ENCODE measurements at places on chromosomes 1 and 21.

DNA sequence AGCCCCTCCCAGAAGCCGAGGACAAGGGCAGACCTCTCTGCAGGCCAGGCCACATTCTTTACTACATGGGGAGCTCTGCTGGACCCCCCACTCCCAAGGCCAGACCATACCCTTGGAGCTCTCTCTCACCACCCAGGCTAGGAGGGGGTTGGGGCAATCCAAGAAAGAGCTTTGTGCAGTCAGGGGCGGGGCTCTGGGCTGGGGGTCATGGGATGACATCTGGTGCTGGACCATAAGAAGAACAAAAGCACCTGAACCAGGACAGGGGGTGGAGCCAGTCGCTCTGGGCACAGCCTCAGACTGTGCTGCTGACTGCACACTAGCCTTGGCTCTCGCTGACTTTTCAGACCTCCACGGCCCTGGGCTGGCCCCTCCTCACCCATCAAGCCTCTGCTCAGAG lies 23.1 kb upstream of the AJAP1 start:
- DNase-seq = no peak

DNA sequence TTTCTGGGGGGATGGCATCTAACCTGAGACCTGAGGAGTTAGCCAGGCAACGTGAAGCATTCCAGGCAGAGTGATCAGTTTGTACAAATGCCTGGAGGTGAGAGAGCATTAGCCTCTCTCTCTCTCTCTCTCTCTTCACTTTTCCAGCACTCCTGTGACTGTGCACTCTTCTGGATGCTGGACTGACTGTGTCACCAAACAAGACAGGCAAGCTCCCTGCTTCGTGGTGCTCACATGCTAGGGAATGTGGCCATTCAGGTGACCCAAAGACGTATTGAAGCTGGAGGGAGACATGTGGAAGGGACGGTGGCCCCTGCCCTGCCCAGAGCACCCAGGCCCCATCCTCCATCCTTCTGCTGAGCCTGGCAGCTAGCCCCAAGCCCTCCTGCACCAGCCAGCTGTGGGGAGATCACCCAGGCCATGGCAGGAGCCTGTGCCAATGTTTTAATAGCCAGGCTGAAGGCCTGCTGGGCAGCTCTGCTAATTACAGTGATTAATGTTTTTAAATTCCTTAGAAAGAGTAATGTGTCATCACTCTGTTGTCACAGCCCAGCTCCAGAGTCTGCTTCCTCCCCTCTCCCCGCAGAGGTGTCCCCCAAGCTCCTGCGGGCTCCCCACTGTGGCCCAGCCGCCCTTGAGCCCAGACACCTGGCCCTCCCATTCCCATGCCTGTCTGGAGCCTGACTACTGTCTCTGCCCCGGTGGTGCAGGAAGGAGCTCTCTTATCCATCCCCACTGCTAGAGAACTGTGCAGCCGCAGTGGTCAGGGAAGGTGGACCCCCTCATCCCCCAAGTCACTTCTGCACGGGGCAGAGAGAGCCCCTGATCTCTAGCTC lies 48.9 kb downstream of the UBIAD1 start:
- DNase-seq = no peak

GRCh38 chr1:212528501-212528900 lies 80.1 kb upstream of the ATF3 start:
- DNase-seq = no peak

- DNase-seq = no peak
Observed at GRCh38 chr1:194535369-194535768, 1349.0 kb upstream of the B3GALT2 start.

- DNase-seq = no peak
Observed at GRCh38 chr1:188365874-188366273, 1537.1 kb downstream of the PLA2G4A start.

DNA sequence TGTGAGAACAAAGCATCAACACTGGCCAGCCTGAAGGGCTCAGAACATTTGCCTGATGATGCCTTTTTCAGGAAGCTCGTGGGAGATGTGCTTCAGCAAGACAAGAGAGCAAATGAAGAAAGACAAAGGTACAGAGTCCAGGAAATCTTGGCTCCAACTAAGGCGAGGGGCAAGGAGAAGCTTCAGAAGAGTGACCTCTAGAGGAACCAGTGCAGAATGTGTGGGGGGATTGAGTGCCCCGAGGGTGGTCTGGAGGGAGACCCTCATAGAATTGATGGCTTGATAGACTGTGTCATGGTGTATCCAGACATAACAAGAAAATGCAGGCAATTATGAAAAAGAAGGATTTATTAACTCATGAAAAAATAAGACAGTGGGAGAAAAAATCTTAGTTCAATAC lies 15.3 kb upstream of the NLRP3 start:
- no peak for DNase-seq

DNA sequence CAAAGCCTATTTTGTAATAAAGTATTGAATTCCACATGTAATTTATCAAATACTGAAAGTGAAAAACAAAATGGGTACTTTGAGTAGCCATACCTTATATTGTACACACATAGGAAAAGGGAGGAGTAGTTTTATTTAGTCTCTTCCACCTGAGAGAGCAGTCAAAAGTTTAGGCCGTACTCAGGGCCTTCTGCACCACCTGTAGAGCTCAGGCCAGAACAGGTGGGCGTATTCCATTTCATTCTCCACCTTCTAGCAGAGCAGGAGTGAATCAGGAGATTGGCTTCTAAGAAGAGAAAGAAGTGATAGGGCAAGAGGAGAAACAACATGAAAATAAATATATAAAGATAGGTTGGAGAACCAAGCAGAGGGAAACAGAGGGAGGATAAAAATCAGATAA lies 44.0 kb downstream of the TRAF5 start:
- no peak for DNase-seq

DNA sequence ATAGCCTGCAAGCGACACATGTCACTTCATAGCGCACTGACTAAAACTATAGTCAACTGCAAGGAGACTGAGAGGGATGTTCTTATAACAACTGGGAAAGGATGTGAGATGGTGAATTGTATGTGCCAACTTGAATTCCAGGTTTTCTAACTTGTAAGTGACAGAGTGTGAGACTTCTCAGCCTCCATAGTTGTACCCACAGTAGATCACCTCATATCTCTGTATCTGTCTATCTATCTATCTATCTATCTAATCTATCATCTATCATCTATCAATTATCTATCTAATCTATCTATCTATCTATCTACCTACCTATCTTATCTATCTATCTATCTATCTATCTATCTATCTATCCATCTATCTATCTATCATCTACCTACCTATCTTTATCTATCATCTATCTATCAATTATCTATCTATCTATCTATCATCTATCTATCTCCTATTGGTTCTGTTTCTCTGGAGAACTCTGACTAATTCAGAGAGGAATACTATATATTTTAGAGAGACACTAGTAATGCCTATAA lies 162.3 kb downstream of the CTH start:
- DNase-seq = no peak

DNA sequence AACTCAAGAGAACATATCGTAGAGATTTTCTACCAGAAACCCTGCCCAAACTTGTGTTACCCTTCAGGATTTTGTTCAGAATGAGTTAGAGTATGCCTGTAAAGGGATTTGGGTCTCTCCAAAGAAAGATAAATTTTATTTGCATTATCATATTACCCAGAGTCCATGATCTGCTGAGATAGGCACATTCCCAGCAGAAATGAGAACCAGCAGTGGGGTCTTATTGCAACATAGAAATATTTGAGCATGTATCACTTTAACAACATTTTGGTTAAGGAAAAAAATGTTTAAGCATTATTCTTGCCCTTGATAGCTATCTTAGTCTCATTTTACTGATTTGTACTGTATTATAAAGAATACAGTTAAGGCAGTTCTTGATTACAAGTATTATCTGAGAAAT lies 10.6 kb downstream of the VCAM1 start:
- DNase-seq = no peak

DNA sequence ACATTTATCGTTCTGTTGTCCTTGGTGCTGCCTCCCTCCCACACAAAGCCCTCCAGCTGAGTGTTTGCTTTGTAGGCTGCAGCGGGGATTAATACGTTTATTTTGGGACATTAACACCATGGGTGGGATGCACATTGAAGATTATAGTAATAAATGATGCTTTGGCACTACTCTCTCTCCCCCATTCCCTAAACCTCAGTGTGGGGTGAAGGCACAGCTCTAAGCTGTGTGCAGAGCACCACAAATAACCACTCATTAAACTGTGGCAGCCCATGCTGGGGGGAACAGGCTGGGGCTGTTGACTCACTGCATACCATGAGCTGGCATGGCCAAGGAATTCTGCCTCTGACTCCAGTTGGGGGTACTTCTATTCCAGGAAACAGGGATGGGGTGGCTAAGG lies 7.7 kb downstream of the PCP4L1 start:
- no peak for DNase-seq

- no peak for DNase-seq
Observed at GRCh38 chr1:55278378-55278777, 63.2 kb upstream of the USP24 start.

DNA sequence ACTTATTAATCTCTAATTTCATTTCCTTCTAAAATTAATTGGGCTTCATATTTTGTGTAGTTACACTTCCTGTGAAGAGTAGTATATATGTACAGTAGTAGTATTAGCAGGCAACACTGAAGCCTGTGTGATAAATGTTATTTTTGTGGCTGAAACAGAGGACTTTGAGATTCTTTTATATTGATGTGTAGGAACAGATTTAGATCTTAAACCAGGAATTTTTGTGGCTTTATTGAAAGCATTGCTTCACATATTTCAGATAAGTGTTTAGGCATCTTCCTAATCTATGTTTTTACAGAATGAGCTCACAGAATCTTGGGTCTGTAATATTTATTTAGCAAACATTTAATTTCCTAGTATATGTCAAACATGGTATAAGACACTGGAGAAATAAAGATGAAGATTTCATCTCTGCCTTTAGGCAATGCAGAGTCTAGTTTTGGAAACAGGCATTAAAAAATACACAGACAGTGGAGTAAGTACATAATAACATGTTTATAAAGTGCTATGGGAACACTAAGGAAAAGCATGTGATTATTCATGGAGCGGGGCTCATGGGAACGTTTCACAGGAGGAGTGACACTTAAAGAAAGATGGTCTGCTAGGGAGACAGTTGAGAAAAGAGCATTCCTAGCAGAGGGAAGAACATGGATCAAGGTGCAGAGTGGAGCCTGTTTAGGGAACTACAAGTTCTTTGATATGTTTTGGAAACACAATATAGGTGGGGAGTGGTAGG lies 52.7 kb downstream of the MIGA1 start:
- no peak for DNase-seq

DNA sequence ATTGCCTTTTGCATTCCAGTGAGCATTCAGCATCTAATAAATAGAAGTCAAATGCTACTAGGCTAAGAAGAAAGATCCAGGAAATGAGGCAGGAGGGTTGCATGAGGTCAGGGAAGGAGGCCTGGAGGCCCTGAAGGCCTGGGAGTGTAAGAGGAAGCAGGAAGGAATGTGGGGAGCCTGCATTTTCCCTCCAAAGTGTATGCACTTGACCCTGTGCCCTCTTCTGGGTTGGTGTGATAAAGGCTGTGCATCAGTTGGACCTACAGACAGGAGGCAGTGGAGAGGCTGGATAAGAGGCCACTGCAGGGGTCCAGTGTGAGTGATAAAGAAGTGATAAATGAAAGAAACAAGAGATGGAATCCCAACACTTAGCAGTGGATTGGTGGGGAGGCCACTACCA lies 20.4 kb downstream of the KIAA1614 start:
- DNase-seq = no peak

- DNase-seq = no peak
Observed at GRCh38 chr1:41981796-41982195, 63.1 kb upstream of the HIVEP3 start.

DNA sequence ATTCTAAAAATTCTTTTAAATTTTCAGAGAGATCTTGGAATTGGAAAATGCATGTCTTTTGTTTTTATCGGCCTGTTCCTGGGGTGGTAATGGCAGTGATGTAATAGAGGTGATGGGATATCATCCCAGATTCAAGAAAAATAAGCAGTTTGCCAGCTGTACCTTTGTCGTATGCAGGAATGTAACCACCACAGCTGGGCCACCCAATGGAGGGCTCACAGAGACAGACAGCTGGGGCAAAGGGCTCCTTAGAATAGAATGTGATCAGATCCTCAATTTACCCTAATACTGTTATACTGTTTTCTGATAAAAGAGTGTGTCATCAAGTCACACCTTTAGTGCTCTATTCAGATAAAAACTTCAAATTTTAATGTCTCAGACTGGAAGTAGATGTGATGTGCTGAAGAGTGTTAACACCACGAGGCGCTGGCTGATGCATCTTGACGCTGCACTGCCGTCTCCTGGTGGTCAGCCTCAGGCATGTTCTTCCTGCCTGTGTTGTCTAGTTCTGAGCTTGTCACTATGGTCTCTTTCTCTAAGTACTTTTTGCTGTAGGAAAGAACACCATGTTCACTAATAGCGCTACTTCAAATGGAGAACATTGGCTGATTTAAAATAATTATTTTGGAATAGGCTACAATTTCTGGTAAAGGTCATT lies 78.8 kb downstream of the C1orf21 start:
- no peak for DNase-seq

GRCh38 chr1:115258302-115258866 lies 79.7 kb downstream of the NGF start:
- no peak for DNase-seq

GRCh38 chr1:101219924-101220870 lies 16.6 kb upstream of the S1PR1 start:
- DNase-seq = no peak

DNA sequence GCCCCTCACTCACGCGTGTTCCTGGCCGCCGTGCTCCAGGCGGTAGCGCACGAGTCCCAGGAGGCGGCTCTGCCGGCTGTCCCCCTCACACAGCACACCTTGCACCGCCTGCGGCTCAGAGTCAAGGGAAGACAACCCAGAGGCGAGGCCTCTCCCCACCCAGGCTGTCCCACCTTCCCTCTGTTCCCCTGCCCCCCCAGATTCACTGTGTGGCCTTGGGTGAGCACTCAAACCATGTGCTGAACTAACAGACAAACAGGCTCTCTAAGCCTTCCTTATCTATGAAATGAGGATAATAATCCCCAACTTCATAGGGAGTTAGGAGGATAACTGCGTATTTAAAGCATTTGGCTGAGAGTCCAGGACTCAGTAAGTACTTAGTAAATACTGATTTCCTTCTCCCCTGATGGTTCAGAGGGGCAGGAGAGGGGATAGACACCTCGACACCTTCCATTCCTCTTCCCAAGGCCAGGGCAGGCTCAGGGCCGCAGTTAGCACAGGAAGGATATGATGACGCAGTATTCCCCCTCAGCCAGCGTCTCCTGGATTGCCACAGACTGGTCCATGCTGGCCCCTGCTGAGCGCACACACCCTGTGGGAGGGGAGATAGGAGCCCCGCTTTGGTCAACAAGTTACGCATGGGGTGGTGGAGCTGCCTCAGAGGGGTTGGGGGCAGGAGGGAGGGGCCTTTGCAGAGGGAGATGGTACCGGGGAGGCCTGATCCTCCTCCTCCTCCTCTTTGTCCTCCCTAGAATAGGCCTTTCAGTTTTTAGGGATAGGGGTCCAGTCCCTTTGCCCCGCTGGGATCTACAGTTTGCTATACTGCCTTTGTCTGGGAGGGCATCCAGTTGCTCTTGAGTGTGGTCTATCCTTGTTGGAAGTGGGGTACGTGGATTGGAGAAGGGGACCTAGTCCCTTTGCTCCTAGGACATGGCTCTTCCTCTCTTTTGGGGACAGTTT lies 830 bp downstream of the INPP5B start:
- peak; percentile 69 for DNase-seq

All from suppressor macrophage treated with lipopolysaccharide for 4 hours (primary cell).